ENCODE measurements at places on chromosomes 13 and 19. TPM values are rescaled to one million over a fixed set of nuclear protein-coding genes. Genes with fewer than 3 reads are reported as not detected.

The KCNN4 gene
- total RNA-seq = 13.7 TPM

- no peak overlapping the region for H3K27ac ChIP-seq
- H3K4me1 ChIP-seq = peaks cover 14% of the 10 kb centered on the region
- H3K27me3 ChIP-seq = no peaks in the 10 kb centered on the region
- H3K4me3 ChIP-seq = peak overlapping the region; percentile 81
- DNase-seq = peak; percentile 80
- no peaks in the 10 kb centered on the region for H3K36me3 ChIP-seq
Observed at GRCh38 chr19:12965017-12965811, 4.2 kb upstream of the DAND5 start.

DNA sequence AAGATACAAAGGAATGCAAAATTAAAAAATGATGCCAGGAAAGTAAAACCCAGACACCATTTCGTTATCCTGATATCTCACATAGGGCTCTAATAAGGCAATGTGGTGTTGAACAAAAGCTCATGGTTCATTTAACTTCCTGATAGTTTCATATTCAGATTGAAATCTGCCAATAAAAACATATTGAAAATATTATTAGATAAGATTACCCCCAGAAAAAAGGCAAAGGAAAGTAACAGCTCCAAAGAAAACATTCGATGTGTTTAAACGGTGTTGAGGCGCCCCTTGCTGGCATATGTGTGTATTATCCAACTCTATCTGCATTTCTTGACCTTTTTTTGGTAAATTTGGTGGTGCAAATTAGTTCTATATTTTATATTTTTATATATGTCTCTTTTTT is 75.9 kb downstream of the ESD start:
- peaks cover 13% of the 10 kb centered on the region for H3K36me3 ChIP-seq
- H3K27ac ChIP-seq = no peak overlapping the region
- no peaks in the 10 kb centered on the region for H3K27me3 ChIP-seq
- no peaks in the 10 kb centered on the region for H3K4me1 ChIP-seq

DNA sequence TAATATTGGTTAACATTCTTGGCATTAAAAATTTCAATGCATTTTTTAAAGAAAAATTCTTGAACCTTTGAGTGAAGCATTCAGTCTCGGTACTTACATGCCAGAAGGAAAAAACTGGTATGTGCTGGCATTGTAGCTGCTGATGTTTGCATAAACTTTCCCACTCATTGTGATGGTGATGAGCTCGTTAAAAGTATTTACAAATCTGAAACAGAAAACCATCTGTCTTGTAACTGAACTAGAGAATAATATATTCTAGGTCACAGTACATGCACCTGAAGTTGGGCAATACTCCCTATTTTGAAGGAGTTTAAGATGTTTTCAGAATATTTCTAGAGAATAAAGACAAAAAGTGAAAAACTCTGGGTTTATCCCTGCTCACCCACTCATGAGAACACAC is 64.1 kb downstream of the SLC15A1 start:
- H3K27ac ChIP-seq = no peak overlapping the region
- H3K4me1 ChIP-seq = no peaks in the 10 kb centered on the region
